ENCODE measurements at places on chromosomes 6 and 20.
A peak's percentile ranks its signal among the peaks of the same experiment; 100 is the strongest.

DNA sequence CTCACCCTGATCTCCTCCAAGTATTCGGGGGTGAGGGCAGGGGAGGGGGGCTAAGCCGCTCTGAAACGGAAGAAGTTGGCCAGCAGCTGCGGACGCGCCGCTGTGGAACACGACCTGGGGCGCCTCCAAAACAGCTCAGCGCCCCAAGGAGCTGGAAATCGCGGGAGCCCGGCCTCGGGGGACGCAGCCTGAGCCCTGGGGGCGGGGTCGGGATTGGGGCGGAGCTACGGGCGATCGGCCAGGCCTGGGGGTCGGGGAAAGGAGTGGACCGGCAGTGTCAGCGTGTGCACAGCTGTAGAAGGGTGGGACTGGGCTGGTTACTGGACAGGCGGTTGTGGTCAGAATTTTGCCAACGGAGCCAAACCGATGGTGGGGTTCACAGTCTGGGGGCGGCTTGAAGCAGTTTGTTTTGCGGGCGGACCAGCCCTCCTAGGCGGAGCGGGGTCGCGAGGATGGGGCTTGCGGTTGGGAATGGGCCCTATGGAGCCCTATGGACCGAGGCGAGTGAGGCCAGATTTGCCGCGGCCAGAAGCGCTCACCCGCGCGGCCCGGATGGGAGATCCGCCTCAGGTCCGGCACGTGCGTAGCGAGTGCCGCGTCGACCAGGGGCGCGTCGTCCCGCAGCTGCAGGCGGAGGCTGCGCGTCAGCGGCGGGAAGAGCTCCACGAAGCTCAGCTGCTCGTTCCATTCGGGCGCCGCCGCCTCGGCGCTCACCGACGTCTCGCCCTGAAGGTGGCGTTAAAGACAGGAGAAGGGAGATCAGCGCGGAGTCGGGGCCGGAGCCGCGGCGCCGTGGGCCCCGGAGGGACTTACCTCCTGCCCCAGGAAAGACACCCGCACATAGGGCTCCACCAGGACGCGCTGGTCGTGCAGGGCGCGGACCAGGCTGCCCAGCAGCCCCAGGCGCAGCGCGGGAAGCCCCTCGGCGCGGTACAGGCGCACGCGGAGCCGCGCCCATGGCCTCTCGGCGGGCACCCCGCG lies 14.3 kb upstream of the SPAG4 start:
- peak; percentile 68 for DNase-seq

GRCh38 chr6:7566107-7566506 lies 23.9 kb upstream of the SNRNP48 start:
- no peak for DNase-seq

- DNase-seq = peak; percentile 91
These were observed 40.3 kb upstream of the OGFRL1 start for GRCh38 chr6:71248306-71248765.

DNA sequence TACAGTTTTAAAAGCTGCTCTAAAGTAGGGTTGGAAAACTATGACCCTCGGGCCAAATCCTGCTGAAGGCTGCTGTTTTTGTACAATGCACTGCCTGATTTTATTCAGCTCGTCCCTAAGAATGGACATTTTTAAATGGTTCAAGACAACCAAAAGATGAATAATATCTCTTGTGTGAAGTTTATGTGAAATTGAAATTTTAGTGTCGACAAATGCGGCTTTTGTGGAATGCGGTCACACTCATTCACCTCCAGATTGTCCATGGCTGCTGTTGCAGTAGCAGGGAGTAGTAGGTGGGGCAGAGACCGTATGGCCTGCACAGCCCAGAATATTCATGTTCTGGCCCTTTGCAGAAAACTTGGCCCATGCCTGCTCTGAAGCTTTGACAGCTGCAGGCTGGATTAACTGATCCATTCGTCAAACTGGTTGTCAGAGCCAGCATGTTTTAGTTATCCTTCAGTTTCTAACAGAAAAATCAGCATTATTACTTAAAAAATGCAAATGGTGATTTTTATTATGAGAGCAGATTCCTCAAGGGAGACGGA lies 91.6 kb downstream of the PSMG4 start:
- DNase-seq = no peak

DNA sequence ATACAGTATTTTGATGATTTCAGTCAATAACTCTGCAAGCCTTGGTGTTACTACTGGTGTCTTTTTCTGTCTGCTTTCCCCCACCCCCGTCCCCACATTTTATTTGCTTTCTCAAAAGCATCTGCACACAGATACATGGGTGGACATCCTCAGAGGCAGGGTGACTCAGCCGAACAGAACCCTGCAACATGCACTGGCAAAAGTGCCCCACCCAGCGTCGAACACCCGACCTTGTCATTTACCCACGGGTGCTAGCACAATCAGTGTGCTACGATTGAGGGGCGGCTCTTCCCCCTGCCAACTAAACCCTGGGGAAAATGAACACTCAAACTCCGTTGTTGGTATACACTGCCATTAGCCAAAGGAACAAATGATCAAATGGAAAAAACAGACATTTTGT lies 115.9 kb upstream of the NAA20 start:
- DNase-seq = no peak

GRCh38 chr20:53302695-53303412 lies 290.8 kb downstream of the ZNF217 start:
- DNase-seq = no peak

DNA sequence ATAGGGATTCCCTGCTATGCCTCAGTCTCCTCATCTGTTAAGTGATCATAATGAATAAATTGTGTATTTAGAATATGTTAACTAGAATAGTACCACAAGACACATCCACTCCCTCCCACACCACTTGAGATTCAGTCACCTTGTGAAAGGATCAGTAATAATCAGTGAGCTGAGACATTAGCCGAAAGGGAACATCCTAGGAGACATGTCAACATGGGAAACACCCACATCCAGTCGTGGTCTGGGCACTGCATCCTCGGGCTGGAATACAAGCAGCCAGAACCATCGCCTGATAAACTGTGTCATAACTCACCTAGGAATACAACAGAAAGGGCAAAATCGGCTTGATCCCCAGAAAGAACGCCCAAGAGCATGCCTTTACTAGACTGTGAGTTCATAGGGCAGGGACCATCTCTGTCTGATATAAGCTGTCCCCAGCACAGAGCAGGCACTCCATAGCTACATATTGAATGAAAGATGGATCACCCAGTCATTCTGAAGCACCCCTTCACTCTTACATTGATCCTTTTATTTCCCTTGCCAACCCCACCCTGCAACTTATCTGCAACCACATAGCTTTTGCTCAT lies 23.9 kb downstream of the RIPOR2 start:
- no peak for DNase-seq

- peak; percentile 36 for DNase-seq
These were observed 67.8 kb upstream of the CITED2 start for GRCh38 chr6:139442188-139442671.

- DNase-seq = no peak
These were observed 671.8 kb upstream of the MARCKS start for GRCh38 chr6:113185299-113185698.

DNA sequence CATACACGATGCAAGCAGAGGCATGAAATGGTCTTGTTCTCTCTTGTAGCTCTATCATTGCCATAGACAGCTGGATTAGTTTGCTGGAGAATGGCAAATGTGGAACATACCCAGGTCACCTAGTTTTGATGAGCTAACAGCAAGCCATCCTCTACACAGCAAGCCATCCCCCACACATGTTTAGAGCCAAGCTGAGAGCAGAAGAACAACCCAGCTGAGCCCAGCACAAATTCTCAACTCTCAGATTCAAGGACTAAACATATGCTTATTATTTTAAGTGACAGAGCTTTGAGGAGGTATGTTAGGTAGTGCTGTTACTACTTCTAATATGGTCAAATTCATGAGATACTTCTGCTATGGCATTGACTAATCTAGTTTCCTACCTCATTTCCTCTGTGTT lies 230.3 kb downstream of the OTOR start:
- DNase-seq = no peak

DNA sequence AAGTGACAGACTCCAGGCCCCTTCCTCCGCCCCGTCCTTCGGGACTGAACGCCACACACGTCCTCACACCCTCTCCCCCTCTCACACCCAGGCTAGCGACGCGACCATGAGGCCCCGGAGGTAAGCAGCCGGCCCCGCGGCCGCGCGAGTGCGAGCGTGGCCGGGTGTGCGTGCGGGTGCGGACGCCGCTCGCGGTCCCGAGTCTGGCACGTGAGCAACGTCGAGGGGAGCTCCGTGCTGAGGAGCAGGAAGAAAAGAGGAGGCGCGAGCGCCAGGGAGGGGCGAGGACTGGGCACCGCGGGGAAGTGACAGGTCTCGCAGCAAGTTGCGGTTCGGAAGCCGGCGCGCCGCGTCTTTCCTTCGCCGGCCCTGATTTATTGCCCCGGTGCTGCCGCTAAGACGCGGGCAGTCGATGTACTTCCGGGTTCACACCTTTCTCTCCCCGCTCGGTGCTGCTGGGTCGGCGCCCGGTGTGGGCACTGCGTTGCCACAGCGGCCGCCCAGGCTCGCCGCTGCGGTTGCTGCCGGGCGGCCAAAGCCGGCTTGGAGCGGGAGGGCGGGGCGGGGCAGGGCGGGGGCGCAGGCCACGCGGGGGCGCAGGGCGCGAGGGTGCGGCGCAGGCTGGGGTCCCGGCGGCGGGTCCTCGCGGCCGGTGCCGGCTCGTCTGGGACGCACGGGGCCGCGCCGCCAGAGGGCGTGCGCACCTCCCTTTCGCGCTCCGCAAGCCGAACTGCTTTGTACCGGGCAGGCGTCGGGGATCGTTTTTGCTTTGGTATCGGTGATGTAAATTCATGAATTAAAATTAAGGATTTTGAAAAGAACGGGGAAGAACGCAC lies 15.8 kb upstream of the LIN28B start:
- no peak for DNase-seq

DNA sequence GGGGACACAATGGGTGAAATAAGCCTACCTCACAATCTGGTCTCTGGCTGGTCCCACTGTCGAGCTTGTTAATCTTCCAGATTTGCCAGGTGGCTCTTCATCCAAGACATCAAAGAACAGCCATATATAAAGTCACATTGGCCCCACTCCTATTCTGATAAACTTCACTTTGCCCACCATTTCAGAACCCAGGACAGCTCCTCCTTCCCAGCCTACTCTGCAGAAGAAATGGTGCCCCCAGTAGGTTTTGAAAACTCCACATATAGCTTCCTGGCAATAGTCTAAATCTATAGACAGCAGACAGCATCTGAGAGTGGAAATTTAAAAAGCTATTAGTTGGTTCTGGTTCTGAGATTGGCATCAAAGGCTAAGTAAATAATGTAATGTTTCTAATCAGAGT lies 143.1 kb upstream of the PCSK2 start:
- DNase-seq = peak; percentile 18

GRCh38 chr6:130754786-130755367 lies 72.3 kb upstream of the SMLR1 start:
- no peak for DNase-seq

GRCh38 chr20:63333241-63333836 lies 27.8 kb downstream of the CHRNA4 start:
- DNase-seq = no peak

DNA sequence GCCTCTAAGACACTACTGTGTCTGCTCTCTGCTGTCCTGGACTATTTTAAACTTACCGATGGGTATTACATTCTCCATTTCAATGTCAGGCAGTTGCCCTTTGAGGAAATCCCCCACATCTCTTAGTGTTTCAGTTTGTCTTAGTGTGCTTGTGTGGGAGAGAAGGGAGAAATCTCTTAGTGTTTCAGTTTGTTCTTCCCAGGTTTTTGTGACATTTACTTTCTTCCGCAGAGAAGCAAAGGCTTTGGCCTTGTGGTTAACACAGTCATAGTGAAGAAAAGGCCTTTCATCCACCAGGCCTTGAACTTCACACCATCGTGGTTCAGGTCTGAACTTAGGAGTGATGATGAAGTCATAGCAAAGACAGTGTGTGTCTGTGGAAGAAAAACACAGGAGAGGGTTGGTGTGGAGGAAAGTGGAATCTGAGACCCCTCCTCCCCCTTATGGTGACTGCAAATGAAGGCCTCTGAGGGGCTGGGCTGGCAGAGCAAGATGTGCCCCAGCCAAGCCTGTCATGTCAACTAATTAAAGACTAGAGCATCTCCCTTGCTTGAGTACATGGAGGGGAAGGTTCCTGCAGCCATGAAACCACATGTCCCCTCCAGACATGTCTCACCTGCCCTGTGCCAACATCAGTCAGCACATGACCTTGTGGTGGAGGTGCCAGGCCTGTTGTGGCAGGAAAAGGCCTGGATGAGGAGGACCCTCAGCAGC lies 23.9 kb downstream of the RAET1L start:
- DNase-seq = no peak

DNA sequence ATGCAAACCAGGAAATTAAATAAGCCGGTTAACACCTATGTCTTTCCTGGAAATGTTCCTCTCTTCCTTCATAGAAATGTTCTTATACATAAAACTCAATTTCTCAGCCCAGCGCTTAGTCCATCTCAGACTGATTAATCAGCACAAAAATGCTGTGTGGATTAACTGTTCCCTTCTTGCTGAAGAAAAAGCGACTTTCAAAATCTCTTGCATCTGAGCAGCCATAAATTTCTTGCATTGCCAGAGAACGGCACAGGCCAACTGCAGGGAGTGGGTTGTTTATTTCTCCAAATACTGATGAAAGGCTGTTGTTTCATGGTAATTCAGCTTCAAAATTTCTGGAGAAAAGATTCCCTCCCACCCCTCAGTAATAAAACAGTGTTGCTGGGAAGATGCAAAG lies 517.6 kb downstream of the BTBD3 start:
- DNase-seq = no peak

DNA sequence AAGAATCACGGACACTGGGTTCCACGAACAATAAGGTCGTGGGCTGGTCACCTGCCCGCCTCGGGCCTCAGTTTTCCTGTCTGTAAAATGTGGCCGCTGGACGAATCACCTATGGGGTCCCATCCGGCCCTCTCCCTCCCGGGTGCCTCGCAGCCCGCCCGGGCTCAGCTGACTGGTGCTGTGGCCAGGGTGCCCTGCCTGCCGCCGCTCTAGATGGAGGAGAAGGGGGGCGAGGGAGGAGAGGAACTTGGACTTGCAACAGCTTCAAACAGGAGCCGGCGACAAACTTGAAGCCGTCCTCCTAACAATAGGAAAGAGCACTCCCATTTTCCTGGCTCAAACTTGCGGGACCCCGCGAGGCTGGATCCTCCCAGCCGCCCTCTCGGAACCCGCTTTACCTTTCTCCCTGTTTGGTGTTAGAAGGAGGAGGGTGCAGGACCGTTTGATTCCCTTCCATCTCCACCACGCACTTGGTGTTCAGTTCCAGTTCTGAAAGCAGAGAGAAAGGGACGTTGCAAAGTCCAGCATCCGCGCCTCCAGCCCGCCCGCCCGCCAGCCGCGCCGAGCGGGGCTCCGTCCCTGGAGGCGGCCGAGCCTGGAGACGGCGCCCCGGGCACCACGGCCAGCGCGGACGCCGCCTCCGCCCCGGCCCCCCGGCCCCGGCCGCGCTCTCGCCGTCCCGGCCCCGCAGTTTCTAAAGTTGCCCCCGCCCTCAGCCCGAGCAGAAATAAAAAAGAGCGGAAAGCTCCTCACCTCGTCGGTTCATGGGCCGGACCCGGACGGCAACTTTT lies 584 bp downstream of the KIF13A start:
- no peak for DNase-seq

Data from Kasumi-1 (cell line).